Muscle of leg (tissue), 16 donors: ENCODE measurements at places on chromosomes 2 and 18.
A peak's percentile ranks its signal among the peaks of the same experiment; 100 is the strongest.

GRCh38 chr18:35178260-35178659, 62.6 kb upstream of the ZNF397 start:
- DNase-seq: no peak

GRCh38 chr2:189504238-189504637, 63.0 kb downstream of the WDR75 start:
- no peak for DNase-seq

DNA sequence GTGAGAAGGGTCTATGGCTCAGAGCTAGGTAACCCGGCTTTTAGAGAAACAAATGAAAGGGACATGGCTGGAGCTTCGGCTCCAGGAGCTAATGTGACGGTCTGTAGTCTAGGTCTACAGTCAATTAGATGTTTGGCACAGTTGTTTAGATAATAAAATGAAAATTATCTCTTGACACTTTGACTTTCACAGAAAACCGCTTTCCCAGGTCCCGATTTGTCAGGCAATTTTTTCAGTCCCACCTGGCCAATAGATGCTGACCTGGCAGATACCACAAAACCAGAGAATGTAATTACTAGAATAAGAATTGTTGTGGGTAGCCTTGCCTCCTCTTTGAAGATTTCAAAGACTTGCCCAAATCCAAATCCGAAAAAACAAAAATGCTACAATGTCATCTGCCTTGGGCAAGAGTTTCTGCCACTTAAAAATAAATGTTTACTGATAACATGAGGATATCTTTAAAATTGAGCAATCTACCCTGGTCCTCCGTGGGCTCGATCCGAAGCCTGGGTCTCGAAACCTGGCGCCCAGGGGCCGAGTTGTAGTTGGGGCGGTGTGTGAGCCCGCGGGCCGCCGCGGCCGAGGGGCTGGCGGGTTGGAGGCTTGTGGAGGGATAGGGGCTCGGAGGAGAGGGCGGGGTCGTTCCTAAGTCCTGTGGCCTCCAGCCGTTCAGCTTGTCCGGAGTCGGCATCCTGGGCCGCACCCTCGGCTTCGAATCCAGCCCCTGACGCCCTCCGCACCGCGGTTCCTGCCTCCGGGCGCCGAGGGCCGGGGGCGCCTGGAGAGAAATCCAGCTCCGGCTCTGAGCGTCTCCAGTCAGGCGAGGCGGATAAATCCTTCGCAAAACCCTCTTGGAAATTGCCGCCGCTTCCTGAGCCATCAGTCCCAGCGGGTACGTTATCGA, 2.3 kb downstream of the EMX1 start:
- no peak for DNase-seq

- no peak for DNase-seq
These were observed 184.2 kb upstream of the HDAC4 start for GRCh38 chr2:239584986-239585385.

- no peak for DNase-seq
These were observed 107.0 kb downstream of the GALNT14 start for GRCh38 chr2:31031132-31031706.

- DNase-seq: no peak
These were observed 42.8 kb downstream of the DLGAP1 start for GRCh38 chr18:4412286-4412685.

DNA sequence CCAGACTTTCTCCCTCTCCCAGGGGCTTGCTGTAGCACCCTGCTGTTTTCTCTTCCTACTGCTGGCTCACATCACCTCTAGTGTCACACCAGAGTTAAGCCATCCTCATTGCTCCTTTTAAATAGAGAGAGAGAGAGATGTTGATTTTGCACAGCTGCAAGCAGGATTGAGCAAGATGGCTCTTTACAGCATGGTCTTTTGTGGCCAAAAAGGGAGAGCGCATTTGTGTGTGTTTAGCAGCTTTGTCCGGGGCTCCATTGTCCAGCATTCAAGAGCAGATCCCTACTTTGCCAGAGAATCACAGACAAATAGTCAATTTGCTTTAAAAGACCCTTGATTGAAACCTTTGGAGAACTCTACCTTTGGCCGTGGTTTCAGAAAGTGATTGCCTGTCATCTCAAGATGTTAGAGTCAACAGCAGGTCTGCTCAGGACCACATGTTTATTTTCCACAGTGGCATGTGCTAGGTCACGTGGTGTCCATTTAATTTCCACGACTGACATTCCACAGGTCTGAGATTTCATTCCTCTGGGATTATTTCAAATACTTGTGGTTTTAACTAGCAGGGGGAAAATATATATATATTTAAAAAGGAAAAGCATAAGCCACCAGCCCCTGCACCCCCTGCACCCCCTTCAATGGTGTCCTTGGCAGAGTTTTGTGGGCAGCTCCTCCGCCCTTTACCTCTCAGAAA, 359.9 kb upstream of the SLC14A2 start:
- DNase-seq: peak; percentile 91

DNA sequence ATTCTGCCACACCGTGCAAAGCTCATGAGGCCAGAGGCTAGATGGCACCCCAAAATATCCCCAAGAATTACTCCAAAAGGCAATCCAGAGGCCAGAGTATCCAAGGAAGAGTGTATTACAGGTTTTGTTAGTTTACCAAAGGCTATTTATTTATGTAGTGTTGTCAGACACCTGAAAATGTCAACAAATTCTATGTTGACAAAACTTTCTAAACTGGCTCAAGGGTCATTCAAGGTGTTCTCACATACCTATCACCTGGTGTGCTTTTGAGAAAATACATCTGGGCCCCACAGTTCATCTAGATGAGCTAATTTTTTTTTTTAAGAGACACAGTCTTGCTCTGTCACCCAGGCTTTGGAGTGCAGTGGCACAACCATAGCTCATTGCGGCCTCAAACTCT, 12.4 kb upstream of the DTNB start:
- no peak for DNase-seq

GRCh38 chr2:212426637-212427412, 111.8 kb downstream of the ERBB4 start:
- DNase-seq: no peak

DNA sequence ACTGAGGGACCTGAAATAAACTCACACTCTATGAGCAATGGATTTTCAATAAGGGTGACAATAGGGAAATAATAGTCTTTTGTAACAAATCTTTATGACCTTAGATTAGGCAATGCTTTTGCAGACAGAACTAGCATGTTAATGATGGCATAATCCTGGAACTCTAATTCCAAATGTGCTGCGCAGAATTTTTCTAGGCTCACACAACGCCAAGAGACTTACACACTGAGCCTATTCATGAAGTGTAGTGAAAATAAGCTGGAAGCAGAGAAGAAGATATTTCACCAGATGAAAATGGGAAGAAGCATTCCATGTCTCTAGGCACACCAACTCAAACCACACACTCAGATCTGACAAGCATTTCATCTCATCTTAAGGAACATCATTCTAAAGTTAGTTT, 178.5 kb downstream of the L3MBTL4 start:
- DNase-seq: no peak

GRCh38 chr2:128599700-128600099, 281.0 kb upstream of the HS6ST1 start:
- no peak for DNase-seq

GRCh38 chr18:28760299-28760698, 583.4 kb upstream of the CDH2 start:
- DNase-seq: no peak

GRCh38 chr2:32952761-32953476, 6.2 kb downstream of the LTBP1 start:
- peak; percentile 84 for DNase-seq

DNA sequence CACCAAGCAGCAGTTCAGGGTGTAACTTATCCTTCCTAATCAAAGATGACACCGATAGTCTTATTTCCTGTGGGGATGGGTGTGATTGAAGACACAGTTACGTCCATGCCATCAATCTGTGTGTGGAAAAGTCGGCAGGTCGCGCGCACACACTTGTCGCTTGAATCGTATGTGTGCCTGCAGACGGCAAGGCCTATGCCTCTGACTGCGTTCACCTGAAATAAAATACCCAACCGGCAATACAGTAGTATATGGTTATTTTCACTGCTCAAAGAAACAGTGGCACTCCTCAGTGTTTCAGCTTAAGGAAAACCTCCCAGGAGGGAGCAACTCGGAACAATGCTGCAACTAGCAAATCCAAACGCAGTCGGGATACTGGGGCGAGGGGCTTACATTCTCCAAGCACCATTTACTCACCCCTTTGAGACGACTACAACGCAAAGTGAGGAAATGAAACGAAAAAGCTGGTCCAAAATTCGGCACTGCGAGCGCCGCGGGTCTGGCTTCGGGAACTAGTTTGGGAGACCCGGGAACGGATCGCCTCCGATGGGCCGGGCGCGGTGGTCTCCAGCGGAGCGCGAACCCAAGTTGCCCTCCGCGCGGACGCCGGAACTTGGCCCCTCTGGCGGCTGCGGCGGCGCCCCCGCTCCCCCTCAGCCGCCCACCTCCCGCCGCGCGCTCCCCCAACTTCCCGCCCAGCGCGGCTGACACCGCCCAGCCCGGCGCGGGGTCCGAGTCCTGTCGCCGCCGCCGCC, 675 bp downstream of the PRKD3 start:
- DNase-seq: peak; percentile 64

- DNase-seq: no peak
These were observed 31.5 kb downstream of the NDC80 start for GRCh38 chr18:2602844-2603243.

DNA sequence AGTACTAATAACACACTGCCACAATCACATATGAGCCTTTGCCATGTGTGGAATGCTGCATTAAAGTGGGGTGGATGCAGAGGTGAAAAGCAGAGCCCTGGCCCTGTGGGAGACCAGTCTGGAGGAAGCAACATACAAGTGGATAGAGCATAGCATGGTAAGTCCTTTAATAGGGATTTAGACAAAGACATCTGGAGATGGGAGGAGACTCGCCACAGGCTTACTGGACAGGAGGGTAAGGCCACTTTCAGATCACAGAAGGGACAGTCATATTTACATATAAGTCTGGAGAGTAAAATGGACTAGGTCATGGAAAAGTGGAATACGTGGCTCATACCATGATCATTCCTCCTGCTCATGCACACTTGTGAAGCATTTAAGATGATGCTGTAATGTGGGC, 84.3 kb downstream of the PPP1R1C start:
- DNase-seq: no peak

DNA sequence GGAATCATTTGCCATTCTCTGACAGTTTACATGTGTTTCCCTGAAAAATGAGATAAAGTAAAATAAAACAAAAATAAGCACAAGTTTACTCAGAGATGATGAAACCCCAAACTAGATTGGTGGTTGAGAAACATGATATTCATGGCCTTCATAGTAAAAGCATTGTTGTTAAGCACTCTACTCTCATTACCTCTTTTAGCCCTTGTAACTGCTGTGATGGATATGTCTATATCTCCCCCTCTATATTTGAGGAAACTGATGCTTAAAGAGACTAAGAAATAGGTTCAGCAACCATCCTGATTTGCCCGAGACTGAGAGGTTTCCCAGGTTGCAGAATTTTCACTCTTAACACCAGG, 33.9 kb upstream of the GALNT3 start:
- no peak for DNase-seq

DNA sequence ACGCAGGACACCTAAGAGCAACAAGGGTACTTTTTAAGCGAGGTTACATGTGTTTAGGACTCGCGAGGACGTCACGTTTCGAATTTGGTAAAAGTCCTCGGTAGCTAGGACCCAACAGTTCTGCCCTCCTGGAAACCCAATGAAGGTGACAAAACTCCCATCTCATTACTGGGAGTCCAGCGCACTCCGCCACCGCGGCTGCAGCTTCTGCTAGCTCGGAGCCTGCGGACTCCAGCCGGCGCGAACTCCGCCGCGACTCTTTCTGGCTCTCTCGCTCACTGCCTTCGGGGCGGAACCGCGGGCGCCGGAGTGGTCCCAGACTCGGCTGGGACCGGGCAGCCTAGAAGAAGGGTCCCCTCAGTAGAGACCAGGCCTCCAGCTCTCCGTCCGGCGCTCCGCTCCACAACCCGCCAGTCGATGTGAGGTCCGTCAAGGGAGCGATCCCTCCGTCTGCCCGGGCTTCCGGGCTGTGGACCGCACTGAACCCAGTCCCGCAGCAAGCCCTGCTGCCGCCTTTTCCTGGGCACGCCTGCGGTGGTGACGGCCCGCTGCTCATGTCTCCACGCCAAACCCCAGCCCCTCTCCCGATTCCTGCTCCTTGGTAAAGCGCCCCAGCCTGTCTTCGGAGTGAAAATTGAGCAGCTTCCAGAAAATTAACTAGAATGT, 3.0 kb upstream of the OSR1 start:
- DNase-seq: no peak

- no peak for DNase-seq
These were observed 13.4 kb downstream of the CERS6 start for GRCh38 chr2:168469281-168469988.

DNA sequence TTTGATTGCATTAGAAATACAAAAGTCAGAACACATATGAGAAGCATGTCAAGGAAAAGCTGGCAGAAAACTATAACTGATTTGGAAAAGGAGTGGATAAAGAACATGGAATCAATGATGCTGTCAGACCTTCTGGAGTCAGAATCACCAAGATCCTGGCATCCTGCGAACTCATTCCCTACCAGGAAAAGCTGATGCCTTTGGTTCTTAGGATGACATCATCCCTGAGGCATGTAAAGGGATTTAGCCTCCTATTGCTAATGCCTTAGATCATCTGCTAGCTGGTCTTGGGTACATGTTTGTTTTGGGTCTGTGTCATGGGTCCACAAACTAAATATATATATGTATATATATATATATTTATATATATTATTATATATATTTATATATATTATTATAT, 680.7 kb downstream of the EPHA4 start:
- DNase-seq: no peak

GRCh38 chr2:47767880-47768609, 14.9 kb upstream of the MSH6 start:
- peak; percentile 56 for DNase-seq

GRCh38 chr2:139622691-139623090, 842.5 kb upstream of the NXPH2 start:
- DNase-seq: peak; percentile 4

- no peak for DNase-seq
These were observed 79.6 kb downstream of the SPTBN1 start for GRCh38 chr2:54535599-54536195.

GRCh38 chr2:226660526-226660925, 139.1 kb downstream of the IRS1 start:
- DNase-seq: peak; percentile 94

DNA sequence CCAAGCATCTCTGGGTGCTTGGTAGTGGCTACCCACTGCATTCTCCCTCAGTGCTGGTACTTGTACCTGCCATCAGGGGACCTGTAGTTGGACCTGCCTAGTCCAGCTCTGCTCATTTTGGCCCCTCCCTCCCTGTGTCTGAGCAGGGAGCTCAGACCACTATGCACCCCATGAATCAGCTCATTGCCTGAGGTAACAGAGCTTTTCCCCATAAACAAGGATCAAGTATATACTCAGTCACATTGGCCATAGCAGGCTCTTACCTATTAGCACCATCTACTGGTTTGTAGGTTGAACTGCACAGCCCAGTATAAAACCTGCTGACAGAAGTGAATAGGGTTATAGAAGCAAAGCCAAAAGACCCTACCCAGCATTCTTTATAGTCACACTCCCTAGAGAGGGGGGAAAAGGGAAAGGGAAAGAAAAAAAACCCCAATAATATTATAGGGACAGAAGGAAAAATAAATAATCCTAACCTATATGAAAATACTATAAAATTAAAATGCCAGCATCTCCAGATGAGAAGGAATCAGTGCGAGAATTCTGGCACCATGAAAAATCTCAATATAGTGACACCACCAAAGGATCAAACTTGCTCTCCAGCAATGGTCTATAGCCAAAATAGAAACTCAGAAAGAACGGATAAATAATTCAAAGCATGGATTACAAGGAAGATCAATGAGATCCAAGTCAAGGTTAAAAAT, 6.9 kb upstream of the FLACC1 start:
- DNase-seq: no peak

- DNase-seq: peak; percentile 39
These were observed 69.1 kb downstream of the NCAPH start for GRCh38 chr2:96404446-96405373.

- DNase-seq: no peak
These were observed 830 bp upstream of the MERTK start for GRCh38 chr2:111897630-111897923.
